ENCODE measurements at places on chromosomes 1 and 21. TPM values are rescaled to one million over a fixed set of nuclear protein-coding genes. Genes with fewer than 3 reads are reported as not detected.

Gene ELF3
- total RNA-seq: not detected

Gene TMEM82
- not detected for total RNA-seq

GRCh38 chr1:210757677-210758076 is 376.3 kb downstream of the KCNH1 start:
- DNase-seq: no peak

DNA sequence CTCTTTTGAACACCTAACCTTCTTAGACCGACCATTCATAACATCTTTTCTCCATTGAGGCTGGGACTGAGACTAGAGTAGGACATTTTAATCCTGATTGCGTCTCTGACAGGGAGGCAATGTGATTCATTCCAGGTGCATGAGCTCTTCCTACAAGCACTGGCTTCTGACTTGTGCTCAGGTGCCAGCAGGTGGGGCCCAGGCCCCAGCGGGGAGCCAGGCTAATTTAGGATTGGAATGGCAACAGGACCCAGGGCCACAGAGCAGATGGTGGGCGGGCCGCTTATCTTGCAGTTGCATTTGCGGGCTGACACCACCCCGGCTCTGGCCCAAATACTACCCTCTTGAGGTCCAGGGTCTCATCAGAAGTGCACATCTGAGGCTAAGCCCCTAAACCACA is 4.1 kb downstream of the GPA33 start:
- DNase-seq: no peak

DNA sequence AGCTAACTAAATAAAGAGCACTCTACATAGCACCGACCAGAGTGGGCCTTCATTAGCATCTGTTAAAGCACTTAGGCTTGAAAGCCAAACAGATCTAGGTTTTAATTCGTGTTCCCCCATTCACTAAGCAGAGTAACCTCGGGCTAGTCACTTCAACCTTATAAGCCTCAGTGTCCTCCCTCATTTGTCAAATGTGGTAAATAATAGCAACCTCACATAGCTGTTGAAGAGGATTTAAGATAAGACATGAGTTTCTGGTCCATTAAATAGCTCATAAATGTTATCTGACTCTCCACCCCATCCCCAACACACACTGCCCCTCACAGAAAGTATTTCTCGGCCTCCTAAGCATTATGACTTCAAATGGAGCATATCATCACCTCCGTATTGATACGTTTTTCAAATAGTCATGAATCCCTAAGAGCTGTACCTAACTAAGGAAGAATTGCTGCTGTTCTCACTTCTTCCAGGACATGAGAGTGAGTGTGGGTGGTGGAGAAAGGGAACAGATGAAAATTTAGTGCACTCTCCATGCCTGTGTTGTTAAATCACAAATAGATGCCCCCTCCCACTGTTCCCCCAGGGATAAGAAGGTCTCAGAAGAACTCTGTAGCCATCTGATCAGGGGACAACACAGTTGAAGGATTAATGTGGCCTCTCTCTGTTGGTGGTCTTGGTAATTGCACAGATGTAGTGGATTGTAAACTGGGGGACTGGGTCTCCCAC is 47.6 kb downstream of the PLPP3 start:
- no peak for DNase-seq

All from IMR-90 (cell line).